Common myeloid progenitor, CD34-positive (primary cell): ENCODE measurements at places on chromosomes 4 and X.

DNA sequence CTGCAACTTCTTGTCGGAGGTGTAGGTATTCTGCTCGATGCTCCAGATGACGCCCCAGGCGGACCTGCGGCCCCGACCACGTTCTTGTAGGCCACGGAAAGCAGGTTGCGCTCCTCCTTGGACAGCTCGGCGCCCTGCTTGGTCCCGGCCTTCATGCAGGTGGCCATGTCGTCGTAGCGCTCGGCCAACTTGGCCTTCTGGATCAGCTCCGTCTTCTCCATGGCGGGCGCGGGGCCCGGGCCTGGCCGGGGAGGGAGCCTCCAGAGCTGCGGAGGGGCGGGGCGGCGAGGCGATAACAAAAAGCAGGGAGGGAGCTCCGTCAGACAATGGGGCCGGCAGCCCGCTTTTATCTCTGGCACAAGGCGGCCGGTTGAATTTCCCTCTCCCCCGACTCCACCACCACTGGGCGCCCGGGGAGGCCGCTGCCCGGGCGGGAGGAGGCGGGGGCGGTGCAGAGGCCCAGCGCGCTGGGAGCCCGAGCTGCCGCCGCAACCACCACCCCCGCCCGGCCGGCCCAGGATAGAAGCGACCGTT, 28.3 kb upstream of the DRP2 start:
- H3K36me3 ChIP-seq = no peaks in the 10 kb centered on the region
- DNase-seq = peak; percentile 7
- peaks cover 6% of the 10 kb centered on the region for H3K27me3 ChIP-seq
- H3K4me1 ChIP-seq = no peaks in the 10 kb centered on the region

- no peaks in the 10 kb centered on the region for H3K27me3 ChIP-seq
- DNase-seq = no peak
- H3K36me3 ChIP-seq = no peaks in the 10 kb centered on the region
- H3K27ac ChIP-seq = no peak overlapping the region
Measured at GRCh38 chr4:182325848-182326255, 82.7 kb downstream of the TENM3 start.

DNA sequence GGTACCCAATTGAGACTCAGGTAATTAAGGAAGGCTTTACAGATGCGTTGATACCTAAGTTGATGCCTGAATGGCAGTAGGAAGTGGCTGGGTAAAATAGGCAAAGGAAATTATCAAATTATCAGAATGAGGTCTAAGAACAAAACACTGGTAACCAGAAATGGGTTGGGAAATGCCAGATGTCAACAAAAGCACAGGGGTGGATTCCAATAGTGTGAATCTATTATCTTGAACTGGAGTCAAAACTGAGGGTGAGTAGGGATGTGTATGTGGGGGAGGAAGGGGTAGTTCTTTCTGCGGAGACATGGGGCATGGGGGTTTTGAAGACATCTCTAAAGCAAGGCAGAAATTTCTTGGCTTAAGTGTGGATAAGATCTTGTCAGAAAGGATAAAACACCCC, 16.0 kb upstream of the SEPTIN6 start:
- H3K4me1 ChIP-seq = no peaks in the 10 kb centered on the region
- H3K4me3 ChIP-seq = no peak overlapping the region
- H3K27me3 ChIP-seq = no peaks in the 10 kb centered on the region
- DNase-seq = no peak
- no peaks in the 10 kb centered on the region for H3K36me3 ChIP-seq

- H3K4me1 ChIP-seq = no peaks in the 10 kb centered on the region
- H3K4me3 ChIP-seq = no peak overlapping the region
- H3K27ac ChIP-seq = no peak overlapping the region
- H3K27me3 ChIP-seq = no peaks in the 10 kb centered on the region
Measured at GRCh38 chr4:73673286-73673685, 53.0 kb upstream of the RASSF6 start.

- H3K27ac ChIP-seq = no peak overlapping the region
- no peak overlapping the region for H3K4me3 ChIP-seq
- H3K27me3 ChIP-seq = no peaks in the 10 kb centered on the region
- H3K4me1 ChIP-seq = peaks cover 9% of the 10 kb centered on the region
Measured at GRCh38 chrX:136268051-136269048, 17.1 kb upstream of the MAP7D3 start.

- H3K27ac ChIP-seq = no peak overlapping the region
- H3K4me1 ChIP-seq = peaks cover 5% of the 10 kb centered on the region
- H3K4me3 ChIP-seq = no peak overlapping the region
- no peak for DNase-seq
- H3K36me3 ChIP-seq = no peaks in the 10 kb centered on the region
- H3K27me3 ChIP-seq = no peaks in the 10 kb centered on the region
Measured at GRCh38 chrX:700936-701335, 70.3 kb downstream of the SHOX start.

- no peak overlapping the region for H3K4me3 ChIP-seq
- peaks cover 4% of the 10 kb centered on the region for H3K4me1 ChIP-seq
- no peaks in the 10 kb centered on the region for H3K36me3 ChIP-seq
- no peak overlapping the region for H3K27ac ChIP-seq
- DNase-seq = peak; percentile 65
Measured at GRCh38 chrX:133923113-133923512, 62.3 kb downstream of the GPC3 start.

DNA sequence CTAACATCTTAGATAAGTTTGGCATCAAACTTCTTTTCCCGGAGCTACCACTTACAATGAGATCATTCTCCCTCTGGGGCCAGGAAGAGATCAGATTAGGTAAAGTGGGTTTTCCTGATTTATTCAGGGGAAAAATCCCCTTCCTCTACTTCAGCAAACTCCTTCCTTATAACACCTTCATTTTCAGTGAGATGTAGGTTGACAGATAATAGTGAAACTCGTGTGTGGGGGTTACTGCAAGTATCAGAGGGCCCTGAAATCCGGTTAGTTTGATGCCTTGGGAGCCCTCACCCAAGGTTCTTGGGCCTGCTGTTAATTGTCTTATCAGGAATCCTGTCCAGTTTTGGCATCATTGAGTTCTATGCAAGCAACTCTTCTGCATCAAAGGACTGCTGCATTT, 10.8 kb downstream of the FTHL17 start:
- H3K4me1 ChIP-seq = no peaks in the 10 kb centered on the region
- no peak overlapping the region for H3K4me3 ChIP-seq
- no peak for DNase-seq
- H3K27me3 ChIP-seq = no peaks in the 10 kb centered on the region

GRCh38 chrX:31268359-31268758, 196.5 kb upstream of the FTHL17 start:
- no peak overlapping the region for H3K27ac ChIP-seq
- H3K4me3 ChIP-seq = no peak overlapping the region
- H3K4me1 ChIP-seq = no peaks in the 10 kb centered on the region
- no peaks in the 10 kb centered on the region for H3K36me3 ChIP-seq
- no peak for DNase-seq
